ENCODE measurements at places on chromosomes 3 and 15.

DNA sequence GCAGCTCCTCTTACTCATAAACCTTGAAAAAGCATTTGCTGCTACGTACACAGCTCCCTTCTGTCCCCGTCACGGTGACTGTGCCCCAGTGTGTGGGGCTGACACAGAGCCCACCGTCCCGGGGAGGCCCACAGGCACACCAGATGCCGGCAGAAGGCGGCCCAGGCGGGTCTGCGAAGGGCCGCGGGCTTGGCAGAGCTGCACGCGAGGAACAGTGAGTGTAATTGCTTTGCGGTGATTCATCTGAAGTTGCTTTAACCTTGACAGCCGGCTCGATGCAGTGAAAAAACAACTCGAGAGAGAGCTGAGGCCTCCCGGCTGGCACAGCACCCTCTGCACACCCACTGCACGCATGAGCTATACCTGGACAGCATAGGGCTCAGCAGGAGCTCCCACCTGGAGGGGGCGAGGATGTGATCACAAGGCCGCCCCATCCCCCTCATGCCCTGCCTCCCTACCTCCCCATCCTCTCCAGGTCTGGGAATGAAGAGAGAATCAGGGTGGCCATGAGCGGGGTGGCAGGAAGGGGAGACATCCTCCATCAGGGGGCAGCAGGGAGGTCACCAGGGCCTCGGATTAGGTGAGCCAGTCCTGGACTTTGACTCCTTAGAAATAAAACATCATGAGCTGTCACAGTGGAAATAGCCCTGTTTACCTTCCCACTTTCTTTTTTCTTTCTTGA lies 172.7 kb downstream of the MEGF11 start:
- DNase-seq = peak; percentile 74

DNA sequence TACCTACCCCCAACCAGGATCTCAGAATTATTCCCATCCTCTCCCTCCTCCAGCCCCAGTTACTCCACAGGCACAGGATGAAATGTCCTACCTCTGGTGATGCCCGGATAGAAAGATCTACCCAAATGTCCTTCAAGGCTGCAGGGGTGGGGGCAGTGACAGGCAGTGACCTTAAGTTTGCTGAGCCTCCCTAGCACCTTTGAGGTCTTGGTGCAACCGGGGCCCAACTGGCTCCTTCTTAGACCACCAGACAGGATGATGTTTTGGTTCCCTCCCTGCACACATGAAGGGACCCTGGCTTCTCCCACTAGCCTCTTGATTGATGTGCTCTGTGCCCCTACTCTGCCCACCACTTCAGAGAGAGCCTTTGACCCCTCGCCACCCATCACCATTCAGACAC lies 36.4 kb downstream of the EXOG start:
- DNase-seq = no peak

DNA sequence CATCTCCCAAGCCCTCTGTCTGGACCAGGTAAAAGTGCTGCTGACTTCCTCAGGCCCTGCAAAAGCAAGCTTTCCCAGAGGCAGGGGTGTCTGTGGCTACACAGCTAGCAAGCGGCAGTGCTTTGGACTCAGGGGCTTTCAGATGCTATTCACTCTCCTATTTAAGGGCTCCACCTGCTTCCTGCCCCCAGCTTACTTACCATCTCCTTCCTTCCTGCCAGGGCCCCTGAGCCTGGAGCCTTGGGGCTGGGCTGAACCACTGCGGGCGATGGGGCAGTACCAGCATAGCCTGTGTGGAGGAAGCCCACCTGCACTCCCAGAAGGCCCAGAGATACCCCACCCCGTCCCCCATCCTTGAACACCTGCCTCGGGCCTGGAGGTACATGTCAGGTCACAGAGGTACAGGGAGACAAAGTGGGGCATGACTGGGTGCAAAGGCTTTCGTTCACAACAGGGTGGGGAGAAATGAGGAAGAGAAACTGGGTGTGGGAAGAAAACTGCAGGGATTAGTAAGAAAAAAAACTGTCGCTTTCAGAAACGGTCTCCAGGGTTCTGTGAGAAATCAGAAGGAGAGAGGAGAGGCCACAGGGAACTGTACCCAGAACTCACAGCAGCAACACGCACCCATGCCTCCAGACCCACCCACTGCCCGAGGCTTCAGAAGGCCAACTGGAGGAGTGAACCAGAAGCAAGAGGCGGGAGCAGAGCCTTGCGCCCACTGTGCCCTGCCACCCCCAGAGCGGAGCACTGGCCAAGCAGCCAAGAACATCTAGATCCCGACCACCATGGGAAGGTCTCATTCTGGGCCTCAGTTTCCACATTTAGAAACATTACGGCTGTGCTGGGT lies 49.5 kb downstream of the CCDC12 start:
- DNase-seq = no peak

DNA sequence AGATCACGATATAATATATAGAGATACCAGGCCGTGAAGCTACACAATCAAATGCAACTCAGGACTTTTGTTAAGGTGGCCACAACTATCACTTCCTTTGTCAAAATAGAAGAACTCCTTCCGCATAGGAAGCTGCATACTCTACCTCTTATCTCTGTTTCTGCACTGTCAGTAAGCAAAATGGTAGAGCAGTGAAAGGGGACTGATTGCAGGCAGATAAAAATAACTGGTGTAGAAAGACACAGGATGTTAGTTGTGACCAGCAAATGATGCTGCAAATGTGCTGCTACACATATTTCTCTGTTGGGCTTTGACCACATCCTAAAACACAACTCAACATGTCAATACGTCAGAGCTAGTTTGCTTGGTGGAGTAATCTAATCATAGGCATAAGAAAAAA lies 16.3 kb upstream of the TRAT1 start:
- DNase-seq = no peak

GRCh38 chr3:102661707-102662497 lies 227.1 kb downstream of the ZPLD1 start:
- DNase-seq = no peak

GRCh38 chr3:188431553-188431952 lies 277.6 kb downstream of the LPP start:
- DNase-seq = no peak

DNA sequence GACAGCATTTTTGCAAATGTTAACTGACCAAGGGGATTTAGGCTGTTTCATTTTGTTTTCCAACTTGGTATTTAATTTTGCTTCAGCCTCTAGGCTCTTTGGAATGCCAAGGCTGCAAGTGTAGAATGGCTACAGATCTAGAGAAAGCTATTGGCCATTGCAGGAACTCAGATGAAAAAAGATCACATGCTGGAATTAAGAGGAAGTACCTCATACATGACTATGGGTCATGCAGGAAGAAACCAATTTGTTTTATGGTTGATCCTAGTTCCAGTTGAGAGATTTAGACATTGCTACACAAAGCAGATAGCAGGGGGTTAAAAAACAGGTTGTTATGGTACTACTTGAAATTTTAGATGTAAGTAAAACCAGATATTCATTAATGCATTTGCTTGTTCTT lies 12.7 kb upstream of the CLDN16 start:
- no peak for DNase-seq

- DNase-seq = peak; percentile 54
These were observed 646.0 kb downstream of the TUSC7 start for GRCh38 chr3:117355566-117355965.

- DNase-seq = no peak
These were observed 453.0 kb upstream of the CFAP20DC start for GRCh38 chr3:59502806-59503205.

- DNase-seq = no peak
These were observed 3.7 kb downstream of the TRAK1 start for GRCh38 chr3:42094691-42095391.

GRCh38 chr3:133943639-133944141 lies 48.0 kb upstream of the RAB6B start:
- no peak for DNase-seq

- no peak for DNase-seq
These were observed 302.8 kb upstream of the LYSMD4 start for GRCh38 chr15:100036015-100036414.

DNA sequence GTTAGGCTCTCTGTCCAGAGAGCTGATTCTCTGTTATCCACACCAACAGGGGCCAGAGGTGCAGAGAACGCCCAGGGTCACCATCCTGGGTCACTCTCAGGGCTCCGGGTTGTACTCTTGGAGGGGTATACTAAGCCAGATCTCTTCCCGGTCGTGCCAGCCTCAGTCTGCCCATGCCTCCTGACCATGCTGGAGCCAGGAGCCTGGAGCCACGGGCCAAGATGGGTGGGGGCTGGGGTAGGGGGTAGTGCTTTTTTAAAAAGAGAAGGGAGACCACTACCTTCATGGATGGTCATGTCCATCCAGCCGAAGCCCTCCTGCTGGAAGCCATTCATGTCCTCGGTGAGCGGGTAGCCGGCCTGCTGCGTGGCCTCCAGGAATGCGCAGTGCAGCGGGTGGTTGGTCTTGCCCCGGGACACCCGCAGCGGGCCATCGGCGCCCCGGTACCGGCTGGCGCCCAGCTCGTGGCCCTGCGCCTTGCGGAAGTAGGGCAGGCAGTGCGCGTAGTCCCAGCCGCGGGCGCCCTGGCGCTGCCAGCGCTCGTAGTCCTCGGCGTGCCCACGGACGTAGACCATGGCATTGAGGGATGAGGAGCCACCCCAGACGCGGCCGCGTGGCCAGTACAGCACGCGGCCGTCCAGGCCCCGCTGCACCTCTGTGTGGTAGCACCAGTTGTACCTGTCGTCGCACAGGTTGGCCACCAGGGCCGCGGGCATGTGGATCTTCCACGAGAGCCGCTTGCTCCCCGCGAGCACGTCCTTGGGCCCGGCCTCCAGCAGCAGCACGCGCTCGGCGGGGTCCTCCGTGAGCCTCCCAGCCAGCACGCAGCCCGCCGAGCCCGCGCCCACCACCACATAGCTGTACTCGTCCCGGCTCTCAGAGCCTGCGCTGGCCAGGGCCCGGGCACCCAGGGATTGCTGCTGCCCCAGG lies 22.9 kb downstream of the CHDH start:
- no peak for DNase-seq

DNA sequence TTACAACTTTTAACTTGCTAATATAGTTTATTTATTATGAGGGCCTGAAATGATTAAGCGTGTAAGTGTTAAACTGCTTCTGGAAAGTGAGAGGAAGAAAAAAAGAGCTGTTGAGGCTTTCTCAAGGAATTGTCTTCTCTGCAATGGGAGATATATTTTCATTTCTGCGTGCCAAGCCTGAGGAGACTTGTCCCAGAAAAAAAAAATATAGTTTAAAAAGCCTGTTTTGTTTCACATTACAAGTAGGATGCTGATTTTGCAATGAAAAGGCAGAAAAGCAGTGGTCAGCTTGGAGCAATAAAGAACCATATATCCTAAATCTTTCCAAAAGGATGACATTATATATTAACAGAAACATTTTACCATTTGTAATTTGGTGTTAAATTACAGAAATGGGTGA lies 115.5 kb downstream of the GMNC start:
- DNase-seq = no peak

DNA sequence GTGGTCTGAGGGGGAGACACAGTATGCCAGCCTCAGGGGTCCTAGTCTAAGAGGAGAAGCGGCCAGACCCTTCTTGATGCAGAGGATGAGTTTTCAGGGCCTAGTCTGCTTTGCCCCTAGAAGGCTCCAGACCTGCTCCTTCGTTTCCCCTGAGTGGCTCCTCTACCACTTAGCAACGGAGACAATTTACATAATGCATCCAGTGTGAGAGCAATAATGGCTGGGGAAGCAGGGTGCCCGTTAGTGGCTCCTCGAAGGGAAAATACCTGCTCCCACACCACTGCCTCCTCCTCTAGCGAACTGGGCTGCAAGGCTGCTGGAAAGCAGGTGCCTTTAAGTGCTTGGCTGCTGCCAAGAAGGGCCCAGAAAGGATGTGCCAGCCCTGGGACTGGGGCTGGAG lies 38.9 kb downstream of the CACNA2D2 start:
- DNase-seq = no peak

DNA sequence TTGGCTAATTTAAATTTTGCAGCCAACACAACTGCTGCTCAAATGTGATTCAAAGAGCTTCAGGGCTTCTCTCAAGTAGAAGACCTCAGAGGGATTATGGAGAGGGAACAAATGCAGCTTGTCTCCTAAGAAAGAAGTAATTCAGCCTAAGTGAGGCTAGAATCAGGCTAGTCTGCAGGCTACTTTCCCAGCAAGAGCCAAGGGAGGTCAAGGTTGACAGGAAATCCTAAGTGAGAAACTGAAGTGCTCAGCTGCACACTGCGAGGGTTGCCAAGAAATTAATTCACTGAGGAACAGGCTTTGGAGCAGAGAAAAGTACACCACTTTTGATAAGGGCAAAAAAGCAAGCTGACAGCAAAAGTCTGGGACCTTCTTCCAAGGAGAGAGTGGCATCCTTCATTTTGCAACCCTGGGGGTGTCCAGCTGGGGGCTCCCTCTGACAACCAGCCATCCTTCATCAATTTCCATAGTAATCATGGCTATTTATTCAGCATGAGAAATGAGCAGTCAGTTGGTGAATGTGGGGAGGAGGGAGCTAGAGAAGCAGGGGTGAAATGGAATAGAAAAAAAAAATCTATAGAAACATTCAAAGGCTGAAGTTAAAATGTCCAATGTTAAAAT lies 646.4 kb upstream of the ADAMTS9 start:
- no peak for DNase-seq

- no peak for DNase-seq
These were observed 11.4 kb upstream of the PEX5L start for GRCh38 chr3:180048103-180048502.

- DNase-seq = no peak
These were observed 223.2 kb downstream of the MBNL1 start for GRCh38 chr3:152491922-152492321.

DNA sequence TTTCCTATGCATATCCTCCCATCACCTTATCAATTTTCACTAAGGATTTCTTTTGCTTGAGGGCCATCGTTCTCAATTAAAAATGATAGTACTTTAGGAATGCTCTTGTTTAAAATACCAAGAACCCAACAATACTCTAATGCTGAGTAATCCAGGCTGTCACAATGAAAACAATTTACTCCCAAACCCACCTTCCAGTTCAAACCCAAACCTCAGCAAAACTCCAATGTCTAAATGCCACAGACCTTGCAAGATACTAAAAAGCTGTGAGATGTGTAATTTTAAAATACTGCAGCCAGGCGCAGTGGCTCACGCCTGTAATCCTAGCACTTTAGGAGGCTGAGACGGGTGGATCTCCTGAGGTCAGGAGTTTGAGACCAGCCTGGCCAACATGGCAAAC lies 889.8 kb downstream of the ROBO1 start:
- no peak for DNase-seq
